ENCODE measurements at places on chromosomes 6 and 20. TPM values are rescaled to one million over a fixed set of nuclear protein-coding genes. Genes with fewer than 3 reads are reported as not detected.

Gene MROH8
- 3.6 TPM for polyA plus RNA-seq

Gene DEFB124
- 0.34 TPM for polyA plus RNA-seq

Gene OXT
- polyA plus RNA-seq = not detected

Gene HLA-DQB2
- not detected for polyA plus RNA-seq

Gene FNDC1
- not detected for polyA plus RNA-seq

Gene SIRPB2
- 6.1 TPM for polyA plus RNA-seq

Gene TOX2
- polyA plus RNA-seq = 9.9 TPM

Gene DPPA5
- polyA plus RNA-seq = not detected

Gene GPR6
- polyA plus RNA-seq = not detected

Gene FLOT1
- 229 TPM for polyA plus RNA-seq

Gene NHSL1
- polyA plus RNA-seq = 1.5 TPM

Gene THBD
- 26.0 TPM for polyA plus RNA-seq

Gene SLC44A4
- 6.2 TPM for polyA plus RNA-seq

Gene KIAA1755
- 0.47 TPM for polyA plus RNA-seq

Gene ITCH
- 13.3 TPM for polyA plus RNA-seq

All from adipose tissue (tissue), 3 donors.